Fibroblast of skin of left biceps (primary cell): ENCODE measurements at places on chromosomes 7 and 10.

- no peak for DNase-seq
These were observed 17.8 kb upstream of the MAGI2 start for GRCh38 chr7:79471283-79471682.

- DNase-seq = no peak
These were observed 49.2 kb downstream of the GSDME start for GRCh38 chr7:24707988-24708615.

DNA sequence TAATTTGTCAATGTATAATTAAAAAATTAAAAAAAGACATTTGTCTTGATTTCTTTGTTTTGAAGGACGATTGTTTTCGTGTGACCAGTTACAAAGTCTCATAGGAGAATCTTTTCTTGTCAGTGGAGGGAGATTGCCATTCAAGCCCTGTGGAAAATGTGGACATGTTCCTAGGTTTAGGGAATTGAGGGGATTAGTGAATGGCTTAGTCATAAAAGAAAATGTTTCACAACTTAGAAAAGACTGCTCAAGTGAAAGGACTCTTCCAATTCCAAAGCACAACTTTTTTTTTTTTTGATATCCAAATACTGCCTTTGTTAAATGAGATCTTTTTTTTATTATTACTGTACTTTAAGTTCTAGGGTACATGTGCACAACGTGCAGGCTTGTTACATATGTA is 140.7 kb upstream of the HABP2 start:
- DNase-seq = no peak

DNA sequence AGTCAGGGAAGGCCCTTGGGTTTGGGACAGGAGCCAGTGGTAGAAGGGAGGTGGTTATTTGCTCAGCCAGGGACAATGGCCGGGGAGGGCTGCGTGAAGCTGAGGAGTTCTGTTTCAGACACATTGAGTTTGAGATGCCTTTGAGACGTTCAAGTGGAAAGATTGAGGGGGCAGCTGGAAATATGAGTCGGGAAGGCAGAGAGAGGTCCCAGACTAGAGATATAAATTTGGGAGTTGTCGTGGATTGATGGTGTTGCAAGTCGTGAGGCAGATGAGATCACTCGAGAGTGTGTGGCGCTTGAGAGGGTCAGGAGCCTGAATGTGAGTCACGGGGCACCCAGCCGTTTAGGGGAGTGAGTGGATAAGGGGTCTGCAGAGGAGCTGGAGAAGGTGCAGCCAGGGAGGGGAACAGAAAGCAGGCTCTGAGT is 73.3 kb downstream of the ZMIZ1 start:
- DNase-seq = no peak

DNA sequence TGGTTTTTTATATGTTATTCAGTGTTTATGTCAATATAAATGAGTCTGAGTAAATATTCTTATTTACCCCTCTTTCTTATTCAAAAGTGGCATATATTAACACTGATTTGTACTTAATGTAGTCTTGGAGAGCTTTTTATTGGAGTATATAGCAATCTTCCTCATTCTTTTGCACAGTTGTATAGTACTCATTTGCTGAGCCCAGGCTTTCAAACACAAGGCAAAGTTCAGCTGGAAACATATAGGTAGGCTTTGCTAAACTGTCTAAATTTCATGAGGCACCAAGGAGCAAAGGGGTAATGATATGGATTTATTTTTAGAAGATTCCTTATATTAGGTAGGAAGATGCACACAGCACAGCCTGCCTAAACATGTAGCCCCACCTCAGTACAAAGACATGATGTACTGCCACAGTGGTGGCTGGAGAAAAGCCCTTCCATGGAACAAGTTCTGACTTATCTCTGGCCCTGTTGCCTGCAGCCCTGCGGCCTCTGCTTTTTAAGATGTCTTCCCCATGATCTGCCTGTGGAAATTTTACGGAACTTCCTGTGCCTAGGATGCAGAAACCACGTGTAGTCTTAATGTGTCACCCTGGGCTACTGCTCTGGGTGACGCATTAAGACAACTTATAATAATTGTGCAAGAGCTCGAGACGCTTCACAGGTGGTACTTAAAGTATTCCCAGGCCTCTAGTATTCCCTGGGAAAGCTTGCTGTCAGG is 9.6 kb upstream of the PDCD4 start:
- no peak for DNase-seq

GRCh38 chr7:121529003-121529402 is 132.9 kb upstream of the FAM3C start:
- no peak for DNase-seq

- no peak for DNase-seq
These were observed 74.9 kb downstream of the RSU1 start for GRCh38 chr10:16742165-16742960.

GRCh38 chr10:118571123-118571522 is 24.3 kb downstream of the PRLHR start:
- no peak for DNase-seq

DNA sequence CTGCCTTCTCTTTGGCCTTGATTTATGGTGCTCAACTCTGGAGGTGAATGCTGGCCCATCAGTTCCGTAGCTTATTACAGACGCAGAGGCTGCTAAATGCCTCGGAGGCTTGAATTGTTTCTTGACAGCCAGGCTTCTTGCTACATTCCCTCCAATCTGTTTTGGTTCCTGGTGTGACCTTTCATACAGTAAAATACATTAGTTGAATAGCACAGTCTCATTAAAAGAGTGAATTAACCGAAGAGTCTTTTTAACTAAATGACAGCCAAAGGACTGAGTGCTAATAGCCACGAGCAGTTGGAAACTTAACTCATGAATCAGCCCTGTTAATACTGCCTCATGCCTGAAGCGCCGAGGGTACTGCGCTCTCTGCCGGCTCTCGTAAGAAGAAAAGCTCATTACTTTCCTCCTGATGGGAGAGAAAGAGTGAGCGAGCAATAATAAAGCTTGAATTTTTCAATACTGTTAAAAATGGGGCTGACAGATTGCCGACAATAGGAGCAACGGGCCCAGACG is 236.4 kb upstream of the GPR26 start:
- DNase-seq = no peak

DNA sequence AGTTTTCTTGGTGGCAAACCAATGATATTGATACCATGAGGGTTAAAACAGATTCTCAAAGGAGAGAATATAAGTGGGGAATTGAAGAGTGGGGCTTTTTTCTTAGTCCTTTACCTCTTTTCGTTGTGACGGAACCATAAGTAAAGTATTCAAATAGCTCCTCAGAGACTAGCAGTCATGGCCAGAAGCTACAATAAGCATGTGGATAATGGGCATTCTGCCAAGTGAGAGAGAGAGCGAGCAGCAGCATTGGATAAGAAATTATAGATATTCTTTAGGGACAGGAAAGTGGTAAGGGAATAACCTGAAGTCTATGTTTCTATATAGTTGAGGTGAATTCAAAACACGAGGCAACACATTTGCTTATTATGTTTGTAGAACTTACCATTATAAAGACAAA is 235.1 kb downstream of the SEMA3E start:
- DNase-seq = peak; percentile 9

GRCh38 chr10:131260452-131261211 is 50.9 kb downstream of the TCERG1L start:
- no peak for DNase-seq

DNA sequence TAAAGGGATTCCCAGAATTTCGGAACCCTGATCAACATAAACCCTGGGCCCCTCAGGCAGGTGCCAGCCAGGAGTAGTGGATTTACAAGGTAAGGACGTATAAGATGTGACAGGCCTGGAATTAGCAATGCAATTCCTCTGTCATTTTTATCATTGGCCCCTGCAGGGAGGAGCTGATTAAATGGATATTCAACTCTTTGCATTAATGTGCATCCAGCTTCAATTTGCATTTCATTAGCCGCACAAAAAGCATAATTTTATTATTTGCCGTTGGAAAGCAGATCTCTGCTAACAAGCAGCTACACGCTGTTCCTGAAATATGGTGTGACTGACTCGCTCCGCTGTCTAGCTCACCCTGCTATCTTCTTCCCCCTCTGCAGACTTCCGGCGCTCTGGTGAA is 195.8 kb downstream of the RPS24 start:
- DNase-seq = no peak

GRCh38 chr10:1123198-1123597 is 67.0 kb downstream of the WDR37 start:
- no peak for DNase-seq

DNA sequence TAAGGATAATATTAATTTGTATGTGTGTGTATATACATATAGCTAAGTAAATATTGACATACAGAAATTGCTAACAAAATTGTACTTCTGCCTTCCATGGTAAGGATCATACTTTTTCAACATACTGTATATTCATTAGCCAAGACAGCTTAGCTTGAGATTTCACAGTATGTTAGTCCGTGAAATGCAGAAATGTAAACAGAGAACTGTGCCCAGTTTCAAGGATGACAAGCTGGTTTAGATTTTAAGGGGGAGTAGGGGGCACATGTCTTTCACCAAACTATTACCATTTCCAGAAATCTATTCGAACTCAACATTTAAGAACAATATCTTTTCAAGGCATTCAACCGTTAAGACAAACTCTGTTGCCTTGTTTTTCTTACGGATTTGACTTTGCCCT is 182.2 kb downstream of the SORCS1 start:
- no peak for DNase-seq

DNA sequence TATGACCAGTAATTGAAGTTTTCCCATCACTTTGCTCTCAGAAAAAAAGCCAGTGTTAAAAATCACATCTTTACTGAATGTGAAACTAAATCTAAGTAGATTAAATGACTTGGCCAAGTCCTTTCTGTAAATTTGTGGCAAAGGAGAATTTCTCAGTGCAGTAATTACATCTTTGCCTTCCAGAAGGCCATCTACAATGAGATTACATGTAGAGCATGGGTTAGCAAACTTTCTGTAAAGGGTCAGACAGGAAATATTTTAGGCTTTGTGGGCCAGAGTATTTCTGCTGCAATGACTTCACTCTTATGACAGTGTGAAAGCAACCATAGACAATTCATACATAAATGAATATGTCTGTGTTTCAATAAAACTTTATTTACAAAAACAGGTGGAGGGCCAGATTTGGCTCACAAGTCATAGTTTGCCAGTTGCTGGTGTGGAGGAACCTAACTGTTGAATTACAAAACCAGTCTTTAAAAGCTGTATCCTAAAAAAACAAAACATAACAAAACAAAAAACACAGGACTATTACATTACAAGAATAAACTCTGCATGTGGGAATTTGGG is 191.0 kb downstream of the TAX1BP1 start:
- no peak for DNase-seq
